Esophagus mucosa (tissue), 1 donor: ENCODE measurements at places on chromosomes 7 and 10. TPM values are rescaled to one million over a fixed set of nuclear protein-coding genes. Genes with fewer than 3 reads are reported as not detected.

DNA sequence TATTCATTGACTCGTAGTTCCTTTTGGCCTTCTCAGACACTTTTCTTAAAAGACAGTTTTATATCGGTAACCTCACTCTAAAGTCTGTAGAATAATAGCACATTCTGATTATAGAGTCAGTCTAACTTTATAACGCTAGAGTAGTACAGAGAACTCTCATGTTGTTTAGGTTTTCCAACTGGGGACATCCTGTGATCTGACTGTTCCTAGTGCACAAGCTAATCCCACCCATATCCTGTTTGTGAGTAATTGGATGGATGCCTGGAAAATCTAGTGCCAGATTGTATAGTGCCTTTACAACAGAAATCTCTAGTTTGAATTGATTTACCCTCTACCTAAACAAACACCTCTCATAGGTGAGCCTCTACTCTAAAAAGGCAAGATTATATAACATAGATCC lies 107.4 kb downstream of the ZEB1 start:
- peak; percentile 52 for ATAC-seq

- no peak for ATAC-seq
Measured at GRCh38 chr10:125079091-125079600, 81.2 kb downstream of the CTBP2 start.

GRCh38 chr10:129467359-129468064 lies 471 bp downstream of the MGMT start:
- ATAC-seq: no peak

Gene KCNK18
- not detected for total RNA-seq

GRCh38 chr10:122477436-122477835 lies 16.1 kb downstream of the HTRA1 start:
- no peak for ATAC-seq

GRCh38 chr7:25720427-25720826 lies 431.6 kb upstream of the NFE2L3 start:
- ATAC-seq: no peak

GRCh38 chr10:53453196-53453595 lies 680.6 kb upstream of the MBL2 start:
- no peak for ATAC-seq

DNA sequence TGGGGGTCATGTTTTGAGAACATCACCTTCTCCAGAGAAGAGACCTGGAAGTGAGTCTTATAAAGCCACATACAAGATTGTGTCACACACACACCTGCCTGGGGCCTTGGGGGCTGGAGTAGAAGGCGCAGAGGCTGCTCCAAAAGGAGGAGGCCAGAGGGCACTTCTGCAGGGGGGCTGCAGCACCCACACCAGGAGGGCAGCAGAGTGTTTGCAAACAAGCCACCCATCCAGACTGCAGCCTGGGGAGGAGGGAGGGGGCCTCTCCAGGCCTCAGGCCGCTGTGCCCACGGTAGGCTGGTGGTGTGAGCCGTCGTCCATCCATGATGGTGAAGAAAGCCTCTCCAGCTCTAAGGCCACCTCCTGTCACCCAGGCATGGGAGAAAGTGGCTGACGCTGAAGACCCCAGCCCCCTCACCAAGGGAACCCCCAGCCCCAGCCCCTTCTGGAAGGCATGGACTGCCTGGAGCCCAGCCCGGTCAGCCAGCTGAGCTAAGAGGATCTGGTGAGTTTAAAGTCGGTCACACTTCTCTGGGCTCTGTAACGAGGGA lies 77.5 kb downstream of the FOXL3 start:
- ATAC-seq: no peak

GRCh38 chr7:338295-339061 lies 48.5 kb downstream of the FOXL3 start:
- no peak for ATAC-seq

DNA sequence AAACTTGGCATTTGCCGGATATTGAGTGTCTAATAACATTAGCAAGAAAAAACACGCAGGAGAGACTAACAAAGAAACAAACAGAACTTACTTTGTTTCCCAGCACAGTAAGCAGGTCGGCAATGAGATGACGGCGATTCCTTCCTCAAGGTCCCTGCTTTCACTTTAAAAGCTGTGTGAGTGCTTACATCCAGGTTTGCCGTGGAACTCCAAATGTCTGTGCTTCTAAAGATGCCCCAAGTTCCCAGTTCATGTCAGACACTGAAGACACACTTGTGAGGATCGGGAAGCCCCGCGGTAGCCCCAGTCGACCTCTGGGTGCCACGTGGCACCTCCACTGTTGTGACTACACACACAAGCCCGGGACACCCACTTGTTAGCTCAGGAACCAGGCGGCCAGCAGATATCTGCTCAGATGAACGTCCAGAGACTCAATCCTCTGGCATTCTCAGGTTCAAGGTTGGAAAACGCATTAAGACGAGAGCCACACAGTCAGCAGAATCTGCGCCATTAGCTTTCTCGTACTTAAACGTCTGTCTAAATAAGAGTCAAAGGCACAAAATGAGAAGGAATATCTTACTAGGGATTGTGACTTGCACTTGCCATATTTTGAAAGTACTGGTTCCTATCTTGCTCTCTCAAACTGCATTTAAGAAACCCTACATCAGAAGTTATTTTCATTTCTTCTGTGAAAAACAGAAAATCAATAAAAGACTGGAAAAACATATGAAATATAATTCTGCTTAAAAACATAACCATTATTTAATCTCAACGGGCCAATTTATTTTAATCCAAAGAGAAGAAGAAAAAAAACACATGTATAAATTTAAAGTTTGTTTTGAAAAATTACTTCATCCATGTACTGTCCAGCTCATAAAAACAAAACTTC lies 207.6 kb upstream of the KLF14 start:
- ATAC-seq: peak; percentile 70

Gene ARF5
- 197 TPM for total RNA-seq
